ENCODE measurements at places on chromosomes 5 and 9.

- no peak for DNase-seq
These were observed 318.3 kb downstream of the MLLT3 start for GRCh38 chr9:20303996-20304395.

- no peak for DNase-seq
These were observed 132.7 kb downstream of the PDE4D start for GRCh38 chr5:59760785-59761348.

DNA sequence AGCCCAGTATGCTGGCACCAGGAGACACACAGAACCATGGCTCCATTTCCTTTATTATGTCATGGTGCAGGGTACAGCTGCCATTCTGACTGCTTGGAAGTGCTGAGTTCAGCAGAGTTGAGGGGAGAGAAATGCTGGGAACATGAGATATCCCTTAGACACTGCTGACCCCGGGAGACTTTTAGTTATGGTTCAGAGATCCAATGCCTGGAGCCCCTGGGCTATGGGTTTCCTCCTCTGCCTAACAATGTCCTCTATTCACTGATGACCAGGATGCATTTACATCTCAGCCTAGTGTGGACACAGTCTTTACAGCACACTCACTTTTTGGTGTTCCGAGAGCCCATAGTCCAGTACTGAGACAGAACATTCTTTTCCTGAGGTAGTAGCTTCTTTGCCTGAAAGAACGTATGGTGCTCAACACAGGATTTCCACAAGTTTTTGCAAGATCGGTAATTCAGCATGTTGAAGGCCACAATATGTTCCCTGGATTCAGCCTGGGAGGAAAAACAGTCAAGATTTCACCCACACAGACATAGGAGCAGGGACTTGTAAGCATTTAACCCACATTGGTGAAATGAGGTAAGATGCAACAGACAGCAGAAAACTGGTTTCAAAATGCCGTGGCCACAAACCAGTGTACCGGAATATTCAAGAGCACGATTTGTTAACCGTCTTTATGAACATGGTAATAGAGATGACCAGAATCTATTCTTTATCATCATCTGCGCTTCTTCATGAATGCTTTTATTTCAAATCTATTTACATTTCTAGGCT is 71.3 kb downstream of the PTPN3 start:
- no peak for DNase-seq

DNA sequence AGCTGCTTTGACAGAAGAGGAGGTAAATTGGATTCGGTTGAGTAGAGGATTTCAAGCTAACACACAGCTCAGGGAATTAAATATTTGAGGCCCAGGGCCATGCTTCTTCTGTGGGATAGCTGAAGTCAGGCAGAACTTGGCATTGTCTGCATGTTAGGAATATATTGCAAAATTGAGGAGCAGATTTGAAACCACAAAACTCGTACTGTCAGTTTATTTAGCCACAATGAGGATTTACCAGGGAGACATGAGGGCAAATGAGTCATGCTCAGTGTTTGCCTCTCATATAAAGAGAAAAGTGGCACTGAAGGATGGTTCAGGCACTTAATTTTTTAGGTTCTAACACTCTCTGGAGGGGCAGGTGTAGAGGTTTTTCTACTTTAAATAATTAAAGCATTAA is 83.0 kb upstream of the PRLR start:
- DNase-seq = no peak

- DNase-seq = no peak
These were observed 33.8 kb upstream of the TXNDC8 start for GRCh38 chr9:110371411-110372007.

- no peak for DNase-seq
These were observed 119.6 kb downstream of the SEMA6A start for GRCh38 chr5:116455061-116455460.

DNA sequence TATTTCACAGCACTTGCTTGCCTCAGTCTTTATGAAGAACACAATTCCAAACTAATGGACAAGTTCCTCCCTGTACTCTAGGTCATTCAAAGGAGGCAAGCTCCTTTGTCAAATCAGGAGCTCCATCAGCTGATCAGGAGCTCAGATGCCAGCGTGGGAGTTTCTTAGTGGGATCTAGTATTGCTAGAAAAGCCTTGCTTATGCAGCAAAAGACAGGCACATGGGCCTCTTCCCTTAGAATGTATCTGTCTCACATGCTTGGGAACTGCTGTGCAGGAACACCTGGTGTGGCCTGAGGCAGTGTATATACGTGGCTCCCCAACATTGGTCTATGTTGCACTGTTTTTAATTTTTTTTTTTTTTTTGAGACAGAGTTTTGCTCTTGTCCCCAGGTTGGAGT is 21.4 kb upstream of the HAVCR1 start:
- no peak for DNase-seq

GRCh38 chr5:110096419-110096818 is 406.7 kb downstream of the MAN2A1 start:
- DNase-seq = no peak

DNA sequence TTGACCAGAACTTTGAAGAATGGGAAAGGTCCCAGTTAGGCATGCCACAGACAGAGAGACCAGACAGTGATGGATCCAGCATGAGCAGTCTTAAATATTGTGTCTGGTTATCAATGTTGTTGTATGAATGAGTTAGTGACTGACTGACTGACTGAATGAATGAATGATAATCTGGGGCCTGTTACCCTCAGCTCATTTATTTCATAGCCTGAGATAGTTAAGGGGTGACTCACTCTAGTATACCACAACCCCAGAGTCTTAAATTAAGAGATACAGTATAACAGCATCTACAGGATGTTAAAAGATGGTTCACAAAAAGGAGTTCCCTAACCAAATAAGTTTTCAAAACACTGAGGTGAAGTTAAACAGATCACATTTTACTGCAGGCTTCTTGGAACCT is 133.5 kb downstream of the SGCD start:
- no peak for DNase-seq
